ENCODE measurements at places on chromosomes 6 and 20. TPM values are rescaled to one million over a fixed set of nuclear protein-coding genes. Genes with fewer than 3 reads are reported as not detected.

Gene RBPJL
- not detected for total RNA-seq

DNA sequence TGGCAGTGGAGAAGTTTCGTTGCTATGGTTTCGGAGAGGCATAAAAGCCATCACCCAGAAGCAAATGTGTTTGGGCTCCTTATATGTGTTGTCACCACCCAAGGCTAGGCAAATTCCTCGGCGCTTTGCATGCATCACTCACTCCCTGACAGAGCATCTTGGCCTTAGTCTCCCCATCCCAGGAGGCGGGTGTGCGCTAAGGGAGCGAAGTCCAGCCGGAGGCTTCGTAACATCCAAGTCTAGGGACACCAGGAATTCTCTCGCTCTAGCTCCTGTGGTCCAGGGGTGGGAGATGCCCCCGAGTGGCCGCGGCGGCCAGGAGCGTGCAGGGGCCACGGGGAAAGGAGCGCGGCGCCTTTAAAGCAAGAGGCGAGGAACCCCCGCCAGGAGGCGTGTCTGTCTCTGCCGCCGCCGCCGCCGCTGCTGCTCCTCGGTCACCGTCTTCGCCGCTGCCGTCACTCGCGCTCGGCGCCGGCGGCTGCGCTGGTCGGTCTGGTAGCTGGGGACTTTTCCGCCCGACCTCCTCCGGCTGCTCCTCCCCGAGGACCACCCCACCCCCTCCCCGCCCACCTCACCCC is at the start of gene GRIK2:
Gene GRIK2, plus strand, starts transcription at position 458 of the 578 bp plus-strand sequence.
- DNase-seq: no peak

- DNase-seq: no peak
Observed at GRCh38 chr6:89139509-89140346, 6.1 kb upstream of the PM20D2 start.

DNA sequence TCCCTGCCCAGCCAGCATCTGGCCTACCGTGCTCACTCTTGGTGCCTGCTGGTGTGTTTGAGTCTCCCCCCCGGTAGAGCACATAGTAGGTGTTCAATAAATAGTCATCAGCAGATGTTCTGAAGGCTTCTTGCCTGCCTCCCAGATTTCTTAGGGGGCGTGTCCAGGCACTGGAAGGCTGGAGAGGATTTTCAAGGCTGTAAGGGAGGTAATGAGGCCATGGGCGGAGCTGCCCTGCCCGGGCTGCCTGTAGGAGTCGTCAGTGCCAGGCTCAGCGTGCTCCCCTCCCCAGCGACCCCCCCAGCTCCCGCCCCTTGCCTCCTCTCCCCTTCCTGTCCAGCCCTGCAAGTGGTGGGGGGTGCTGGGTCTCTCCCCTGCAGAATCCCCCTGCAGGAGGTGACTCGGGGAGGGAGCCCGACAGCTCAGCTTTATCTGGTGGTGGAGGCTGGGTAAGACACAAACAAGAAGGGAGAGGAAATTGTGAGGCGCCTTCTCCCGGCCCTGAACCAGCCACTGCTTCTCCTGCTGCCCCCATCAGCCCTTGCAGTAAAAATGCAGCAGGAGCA is 55.9 kb downstream of the BCAS4 start:
- DNase-seq: no peak

- no peak for DNase-seq
Observed at GRCh38 chr20:51206032-51206662, 183.2 kb upstream of the KCNG1 start.

DNA sequence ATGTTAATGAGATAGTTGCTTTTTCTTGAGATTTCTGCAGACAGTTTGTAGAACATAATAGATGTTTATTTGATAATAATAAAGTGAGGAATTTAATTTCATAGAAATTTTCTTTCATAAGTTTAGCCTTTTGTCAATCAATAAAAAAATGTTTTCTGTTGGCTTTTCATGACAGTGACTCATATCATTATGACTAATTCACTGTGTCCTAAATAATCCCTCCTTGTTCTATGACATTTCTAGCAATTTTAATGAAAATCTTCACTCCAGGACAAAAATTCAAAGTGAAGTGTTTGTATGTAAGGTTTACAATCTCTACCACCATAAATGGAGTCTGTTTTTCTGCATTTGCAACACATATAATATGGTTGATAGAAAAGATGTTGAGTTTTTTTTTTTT is 109.9 kb downstream of the UTRN start:
- DNase-seq: no peak
